ENCODE measurements at places on chromosomes 7 and 10.

- DNase-seq, result no peak
Measured at GRCh38 chr10:93236393-93237040, 162.8 kb downstream of the CYP26A1 start.

GRCh38 chr10:99854860-99855259 lies 72.4 kb downstream of the ABCC2 start:
- no peak for DNase-seq

GRCh38 chr10:48231178-48231577 lies 43.3 kb downstream of the FRMPD2 start:
- no peak for DNase-seq

GRCh38 chr7:24731313-24731712 lies 26.0 kb downstream of the GSDME start:
- DNase-seq, result no peak

- no peak for DNase-seq
Measured at GRCh38 chr10:35633006-35633980, 8.8 kb downstream of the FZD8 start.

DNA sequence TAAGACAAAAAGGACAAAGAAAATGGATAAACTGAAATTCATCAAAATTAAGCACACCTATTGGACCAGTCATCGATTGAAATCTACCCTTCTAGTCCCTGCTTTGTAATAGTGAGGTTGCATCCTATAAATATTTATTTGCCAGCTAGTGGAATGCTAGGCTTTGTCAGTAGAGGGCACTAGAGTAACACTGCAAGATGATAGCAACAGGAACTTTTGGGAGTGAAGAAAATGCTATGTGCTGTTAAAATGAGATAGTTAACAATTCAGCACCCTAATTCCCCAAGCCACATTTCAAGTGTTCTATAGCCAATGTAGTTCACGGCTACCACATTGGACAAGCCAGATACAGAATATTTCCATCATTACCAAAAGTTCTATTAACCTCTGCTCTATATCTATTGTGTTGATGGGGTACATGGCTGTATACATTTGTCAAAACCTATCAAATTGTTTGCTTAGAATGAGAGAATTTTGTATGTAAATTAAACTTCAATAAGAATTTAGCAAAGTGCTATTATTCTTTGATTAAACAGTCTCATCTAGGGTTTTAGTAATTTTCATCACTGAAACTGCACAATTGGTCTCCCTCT lies 69.8 kb downstream of the LSMEM1 start:
- DNase-seq, result peak; percentile 32

- DNase-seq, result no peak
Measured at GRCh38 chr7:37027557-37028341, 303.5 kb upstream of the AOAH start.

GRCh38 chr10:87642988-87643387 lies 16.7 kb upstream of the PAPSS2 start:
- no peak for DNase-seq

DNA sequence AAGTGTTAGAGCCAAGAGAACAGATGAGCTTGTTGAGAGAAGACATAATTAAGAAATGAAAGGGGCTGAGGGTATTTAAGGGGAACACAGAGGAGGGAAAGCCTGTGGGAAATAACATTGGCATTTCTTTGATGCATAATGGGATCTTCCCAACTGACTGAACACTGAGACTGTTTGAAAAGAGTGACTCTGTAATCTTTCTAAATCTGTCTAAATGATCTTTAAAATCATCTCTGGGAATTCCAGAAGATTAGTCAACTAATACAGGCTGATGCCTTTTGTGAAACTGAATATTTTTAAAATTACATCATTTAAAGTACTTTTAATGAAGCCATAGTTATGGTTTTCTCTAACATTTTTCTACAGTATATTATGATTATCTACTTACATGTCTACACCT lies 17.4 kb upstream of the SLC35G1 start:
- no peak for DNase-seq

All from activated CD4-positive, alpha-beta T cell treated with anti-CD3 and anti-CD28 coated beads, Interleukin-2, amount 50 U/mL, for 24 hours (primary cell).